Renal cortical epithelial cell (primary cell): ENCODE measurements at places on chromosomes 2 and 18.
A peak's percentile ranks its signal among the peaks of the same experiment; 100 is the strongest.

- no peak for DNase-seq
Measured at GRCh38 chr2:55530539-55531081, 11.1 kb downstream of the CFAP36 start.

DNA sequence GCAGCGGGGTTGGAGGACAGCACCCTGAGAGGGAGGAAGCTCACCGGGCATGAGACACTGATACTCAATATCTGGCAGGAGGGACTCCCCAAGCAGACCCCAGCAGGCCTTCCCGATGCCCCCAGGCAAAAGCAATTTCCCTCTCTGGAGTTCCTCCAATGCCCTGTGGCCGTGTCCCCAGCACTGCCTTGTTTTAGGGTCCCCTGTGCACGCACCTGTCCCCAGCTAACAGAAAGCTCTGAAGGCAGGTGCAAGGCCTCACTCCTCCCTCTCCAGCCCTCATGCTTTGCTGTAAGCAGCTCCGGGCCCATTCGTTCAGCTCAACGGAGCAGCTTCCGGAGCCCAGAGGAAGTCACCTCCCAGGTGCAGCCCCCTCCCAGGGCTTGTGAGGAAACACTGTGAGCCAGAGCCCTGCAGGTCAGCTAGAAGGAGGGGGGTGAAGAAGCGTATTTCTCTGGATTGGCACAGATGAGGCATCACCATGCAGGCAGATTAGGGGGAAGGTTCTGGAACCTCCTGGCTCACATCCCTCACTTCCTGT is 50.3 kb upstream of the ID2 start:
- DNase-seq, result no peak

DNA sequence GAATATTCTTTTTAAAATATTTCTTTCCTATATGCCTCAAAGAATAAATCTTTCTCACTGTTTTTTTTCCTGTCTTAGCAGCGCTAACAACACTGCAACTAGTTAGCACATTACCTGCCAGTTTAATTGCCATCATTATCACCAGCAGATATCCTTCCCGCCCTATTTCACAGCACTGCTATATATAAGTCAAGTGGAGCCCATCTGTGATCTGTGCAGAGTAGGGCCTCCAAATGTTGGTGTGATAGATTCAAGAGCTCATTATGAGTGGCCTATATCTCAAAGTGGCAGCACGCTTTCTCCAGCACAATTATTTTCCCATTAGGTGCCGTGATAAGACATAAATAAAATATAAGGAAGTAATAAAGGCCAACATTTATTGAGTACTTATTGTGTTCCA is 19.8 kb upstream of the RGPD4 start:
- DNase-seq, result no peak

- DNase-seq, result no peak
Measured at GRCh38 chr2:237758185-237758584, 40.4 kb upstream of the RBM44 start.

DNA sequence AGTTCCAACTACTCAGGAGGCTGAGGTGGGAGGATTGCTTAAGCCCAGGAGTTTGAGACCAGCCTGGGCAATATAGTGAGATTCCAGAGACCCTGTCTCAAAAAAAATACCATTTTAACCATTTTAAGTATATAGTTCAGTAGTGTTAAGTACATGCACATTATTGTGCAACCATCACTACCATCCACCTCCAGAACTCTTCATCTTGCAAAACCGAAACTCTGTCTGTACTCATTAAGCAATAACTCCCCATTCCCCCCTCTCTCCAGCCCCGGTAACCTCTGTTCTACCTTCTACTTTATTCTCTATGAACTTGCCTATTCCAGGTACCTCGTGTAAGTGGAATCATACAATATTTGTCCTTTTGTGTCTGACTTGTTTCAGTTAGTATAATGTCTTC is 86.4 kb downstream of the GFPT1 start:
- DNase-seq, result no peak

GRCh38 chr2:196442211-196442610 is 197.3 kb upstream of the CCDC150 start:
- peak; percentile 2 for DNase-seq

GRCh38 chr2:212692466-212692865 is 153.9 kb upstream of the ERBB4 start:
- no peak for DNase-seq

- no peak for DNase-seq
Measured at GRCh38 chr18:48167897-48168253, 237.4 kb upstream of the SMAD2 start.

- DNase-seq, result peak; percentile 51
Measured at GRCh38 chr18:3692691-3693090, 242.7 kb downstream of the TGIF1 start.

DNA sequence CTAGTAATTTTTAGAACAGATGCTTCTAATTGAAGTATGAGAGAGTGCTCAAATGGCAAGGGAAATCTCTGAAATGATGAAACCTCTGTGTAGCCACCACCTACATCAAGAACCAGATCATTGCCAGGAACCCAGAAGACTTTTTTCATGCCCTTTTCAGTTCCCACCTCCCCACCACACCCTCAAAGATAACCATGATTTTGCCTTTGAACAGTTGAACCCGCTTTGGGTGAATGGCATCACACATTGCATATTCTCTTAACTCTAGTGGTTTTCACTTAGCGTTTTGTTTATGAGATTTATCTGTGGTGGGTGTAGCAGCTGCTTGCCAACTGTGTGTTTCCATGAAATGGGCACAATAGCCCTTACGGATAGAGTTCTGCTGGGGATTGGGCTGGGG is 142.9 kb upstream of the HDAC4 start:
- no peak for DNase-seq

- DNase-seq, result peak; percentile 97
Measured at GRCh38 chr2:177265824-177266817, 1.6 kb upstream of the NFE2L2 start.

DNA sequence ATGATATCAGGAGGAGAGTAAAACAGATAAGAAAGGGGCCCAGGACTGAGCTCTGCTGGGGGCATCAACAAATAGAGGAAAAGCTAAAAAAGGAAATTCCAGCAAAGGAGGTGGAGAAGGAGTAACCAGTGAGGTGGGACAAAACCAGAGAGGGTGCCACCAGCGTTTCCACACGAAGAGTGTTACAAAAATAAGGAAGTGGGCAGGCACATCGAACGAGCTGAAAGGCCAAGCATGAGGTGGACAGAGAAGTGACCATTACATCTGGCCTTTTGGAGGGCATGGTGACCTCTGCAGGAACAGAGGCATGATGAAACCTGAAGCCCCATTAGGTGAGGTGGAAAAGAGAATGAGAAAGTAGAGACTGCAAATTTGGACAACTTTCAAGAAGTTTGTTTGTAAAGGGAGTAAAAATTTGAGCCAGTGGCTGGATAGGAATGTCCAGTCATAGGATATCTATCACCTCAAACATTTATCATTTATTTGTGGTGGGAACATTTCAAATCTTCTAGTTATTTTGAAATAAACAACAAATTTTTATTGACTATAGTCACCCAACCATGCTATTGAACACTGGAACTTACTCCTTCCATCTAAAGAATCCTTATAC is 18.4 kb upstream of the VIT start:
- DNase-seq, result no peak

GRCh38 chr2:196808083-196808665 is 981 bp downstream of the C2orf66 start:
- DNase-seq, result no peak

DNA sequence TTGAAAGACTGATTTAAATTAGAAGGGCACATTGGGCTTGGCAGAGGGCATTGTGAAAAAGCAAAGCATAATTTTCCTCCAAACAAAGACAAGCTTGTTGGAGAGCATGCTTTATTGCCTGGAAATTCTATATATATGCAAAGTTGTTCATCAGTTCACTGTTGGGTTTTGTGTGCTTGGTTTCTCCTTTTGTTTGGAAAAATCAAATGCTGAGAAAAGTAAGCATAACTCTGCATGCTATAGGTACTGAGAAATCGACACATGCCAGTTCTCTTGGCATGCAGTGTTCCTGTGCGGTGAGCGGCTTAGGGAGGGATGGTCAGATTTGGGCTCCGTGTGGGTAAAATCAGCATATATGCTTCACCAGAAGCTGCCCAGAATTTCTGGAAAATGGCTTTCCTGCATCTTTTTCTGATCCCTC is 161.0 kb downstream of the RAPGEF4 start:
- no peak for DNase-seq

DNA sequence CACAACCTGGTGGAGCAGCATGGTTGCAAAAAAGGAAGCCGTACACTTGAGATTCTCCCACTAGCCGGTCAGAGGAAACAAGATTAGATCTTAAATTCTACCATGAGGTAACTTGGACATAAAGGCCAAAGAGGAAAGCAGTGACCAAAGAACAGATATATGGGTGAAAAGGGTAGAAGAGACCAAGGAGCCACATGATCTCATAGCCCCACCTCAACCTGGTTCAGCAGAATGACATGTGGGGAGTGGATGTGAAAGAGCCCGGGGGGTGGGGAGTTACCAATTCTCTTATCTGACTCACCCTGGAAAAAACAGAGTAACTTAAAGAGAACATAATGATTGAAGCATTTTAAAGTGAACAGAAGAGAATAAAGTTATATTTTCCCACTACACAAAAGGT is 683.0 kb downstream of the DSC3 start:
- no peak for DNase-seq

DNA sequence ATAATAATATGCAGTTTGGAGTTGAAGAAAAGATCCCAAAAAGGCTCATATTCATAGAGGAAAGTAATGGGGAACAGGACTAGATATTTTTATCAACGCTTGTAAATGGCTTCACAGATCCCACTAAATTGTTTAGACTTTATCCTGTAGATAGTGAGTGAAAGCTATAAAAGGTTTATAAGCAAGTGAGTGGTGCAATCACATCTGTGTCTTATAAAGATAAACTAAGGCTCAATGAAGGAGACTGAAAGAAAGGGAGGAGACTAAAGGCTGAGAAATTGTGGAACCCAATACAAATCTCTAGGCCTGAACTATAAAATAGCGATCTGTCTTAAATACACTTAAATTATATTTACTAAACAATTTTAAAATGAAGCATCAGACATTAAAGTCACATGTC is 7.7 kb downstream of the SP3 start:
- no peak for DNase-seq

DNA sequence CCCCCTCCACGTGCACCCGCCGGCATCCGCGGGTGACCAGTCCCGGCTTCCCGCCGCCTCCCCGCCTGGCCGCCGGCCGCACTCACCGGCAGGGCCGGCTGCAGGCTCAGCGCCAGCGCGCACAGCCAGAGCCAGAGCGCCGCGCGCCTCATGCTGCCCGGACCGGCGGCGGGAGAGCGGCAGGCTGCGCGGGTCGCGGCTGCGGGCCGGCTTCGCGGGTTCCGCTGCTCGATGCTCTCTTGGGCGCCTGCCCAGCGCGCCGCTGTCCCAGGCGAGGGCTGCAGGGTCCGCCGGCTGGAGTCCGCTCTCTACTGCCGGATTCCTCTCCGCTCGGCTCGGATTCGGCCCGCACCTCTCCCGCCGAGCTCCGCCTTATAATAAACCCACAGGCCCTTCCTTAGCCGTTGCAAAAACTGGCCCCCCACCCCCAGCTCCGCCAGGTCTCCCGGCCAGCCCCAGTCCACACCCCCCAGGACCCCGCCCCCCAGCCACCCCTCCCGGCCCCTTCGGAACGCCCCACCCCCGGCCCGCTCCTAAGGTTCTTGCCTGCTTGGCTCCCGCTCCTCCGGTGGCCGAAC is at the start of gene SDC1:
Gene SDC1 (minus strand): TSS at position 415 of the 578 bp plus-strand sequence. CDS start 263 bp downstream, at position 152.
- DNase-seq, result peak; percentile 22

- DNase-seq, result no peak
Measured at GRCh38 chr2:688504-689076, 11.4 kb upstream of the TMEM18 start.

DNA sequence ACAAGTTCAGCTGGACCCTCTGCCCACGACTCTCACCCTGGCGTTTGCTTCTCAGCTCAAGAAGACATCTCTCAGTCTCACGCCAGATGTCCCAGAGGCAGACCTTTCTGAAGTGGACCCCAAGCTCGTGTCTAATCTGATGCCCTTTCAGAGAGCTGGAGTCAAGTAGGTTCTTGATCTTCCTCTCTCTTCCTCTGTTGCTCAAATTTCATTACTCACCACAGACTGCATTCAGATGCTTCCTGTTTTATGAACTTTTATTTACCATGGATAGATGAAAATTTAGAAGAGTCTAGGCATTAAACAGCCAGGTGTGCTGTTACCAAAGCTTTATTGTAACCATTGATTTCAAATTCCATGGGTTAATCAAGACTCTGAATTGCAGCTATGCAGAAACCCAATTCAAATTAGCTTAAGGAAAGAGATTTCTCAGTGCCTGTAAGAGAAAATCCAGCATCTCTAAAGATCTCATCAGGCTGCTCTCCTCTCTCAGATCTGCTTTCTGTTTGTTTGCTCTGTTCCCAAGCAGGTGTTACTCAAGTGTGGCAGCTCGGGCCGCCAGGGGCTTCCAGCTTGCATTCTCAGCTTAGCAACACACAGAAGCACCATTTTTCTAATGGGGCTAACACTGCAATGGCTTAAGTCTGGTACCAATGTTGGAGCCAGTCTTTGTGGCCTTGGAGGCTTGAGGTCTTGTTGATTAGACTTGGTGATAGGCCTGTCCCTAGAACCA is 16.5 kb downstream of the SMARCAL1 start:
- no peak for DNase-seq

- no peak for DNase-seq
Measured at GRCh38 chr2:232466221-232466620, 10.3 kb downstream of the ALPI start.

- peak; percentile 32 for DNase-seq
Measured at GRCh38 chr2:232473467-232473890, 14.2 kb downstream of the ECEL1 start.

DNA sequence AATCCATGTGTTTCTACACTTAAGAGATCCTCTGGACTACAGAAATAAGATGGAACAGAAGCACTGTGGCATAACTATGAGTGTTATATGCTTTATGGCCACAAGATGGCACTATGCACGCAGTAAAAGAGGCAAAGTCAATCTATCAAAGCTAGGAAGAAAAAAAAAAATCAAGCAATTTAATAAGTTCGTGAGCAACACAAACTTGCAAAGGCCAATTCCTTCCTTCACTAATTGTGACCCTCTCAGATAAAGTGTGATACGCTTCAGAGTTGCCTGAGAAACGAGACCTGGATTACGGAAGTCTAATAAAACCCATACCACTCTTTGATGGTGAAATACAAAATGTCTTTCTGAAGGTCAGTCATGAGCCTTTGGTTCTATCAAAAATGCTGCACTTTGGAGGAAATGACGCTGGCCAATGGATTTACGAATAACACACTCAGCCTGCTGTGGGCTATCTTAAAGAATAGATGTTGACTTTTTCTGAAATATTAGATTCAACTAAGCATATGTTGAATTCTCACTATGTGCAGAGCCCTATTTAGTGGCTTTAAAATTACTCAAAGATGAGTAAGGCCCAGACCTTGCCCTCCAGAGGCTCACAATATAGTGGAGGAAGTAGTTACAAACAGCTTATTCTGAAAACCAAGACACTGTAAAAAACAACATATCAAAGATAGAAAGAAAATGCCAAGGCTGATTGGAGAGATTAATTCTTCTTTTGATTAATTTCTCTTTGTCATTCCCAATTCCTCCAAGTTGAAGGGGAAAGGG is 35.5 kb upstream of the TTR start:
- DNase-seq, result peak; percentile 76
